ENCODE measurements at places on chromosomes 11 and 22. TPM values are rescaled to one million over a fixed set of nuclear protein-coding genes. Genes with fewer than 3 reads are reported as not detected.

- no peak for DNase-seq
- H3K27me3 ChIP-seq, result no peaks in the 10 kb centered on the region
- H3K36me3 ChIP-seq, result no peaks in the 10 kb centered on the region
- H3K4me3 ChIP-seq, result no peak overlapping the region
- no peaks in the 10 kb centered on the region for H3K4me1 ChIP-seq
Observed at GRCh38 chr11:128300785-128301184, 286.6 kb downstream of the ETS1 start.

GRCh38 chr11:31022080-31022479 is 347.5 kb downstream of the DCDC1 start:
- H3K4me1 ChIP-seq, result no peaks in the 10 kb centered on the region
- no peaks in the 10 kb centered on the region for H3K27me3 ChIP-seq
- H3K36me3 ChIP-seq, result no peaks in the 10 kb centered on the region
- H3K27ac ChIP-seq, result no peak overlapping the region

- no peaks in the 10 kb centered on the region for H3K36me3 ChIP-seq
- no peaks in the 10 kb centered on the region for H3K27me3 ChIP-seq
- no peak overlapping the region for H3K27ac ChIP-seq
- no peaks in the 10 kb centered on the region for H3K4me1 ChIP-seq
- DNase-seq, result no peak
Observed at GRCh38 chr11:132734217-132734616, 798.1 kb downstream of the OPCML start.

The DEFB131B gene
- not detected for total RNA-seq
